Esophagus muscularis mucosa (tissue), 4 donors: ENCODE measurements at places on chromosomes 4 and X. TPM values are rescaled to one million over a fixed set of nuclear protein-coding genes. Genes with fewer than 3 reads are reported as not detected.

DNA sequence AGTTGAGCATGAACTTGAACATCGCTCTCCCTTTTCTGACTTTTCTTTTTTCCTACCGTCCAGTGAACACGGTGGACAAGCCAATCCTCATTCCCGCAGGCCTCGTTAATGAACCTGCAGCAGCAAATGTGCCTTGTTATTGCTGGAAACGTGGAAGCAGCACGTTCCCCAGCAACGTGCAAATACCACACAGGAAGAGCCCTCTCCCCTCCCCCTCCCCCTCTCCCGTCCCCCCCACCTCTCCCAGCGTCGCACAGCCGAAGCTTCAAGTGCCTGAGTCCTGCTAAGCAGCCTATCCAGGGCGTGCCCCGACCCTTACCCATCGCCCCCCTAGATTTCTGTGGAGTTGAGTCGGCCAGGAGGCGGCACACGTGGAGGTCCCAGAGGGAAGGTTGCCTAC lies 219.9 kb downstream of the BCOR start:
- H3K4me3 ChIP-seq: no peak overlapping the region
- H3K27ac ChIP-seq: no peak overlapping the region
- no peak for DNase-seq
- H3K27me3 ChIP-seq: no peaks in the 10 kb centered on the region

GRCh38 chr4:185127021-185127925 lies 15.8 kb upstream of the SLC25A4 start:
- H3K4me3 ChIP-seq: peak overlapping the region; percentile 56
- no peak for DNase-seq
- peak overlapping the region; percentile 78 for H3K27ac ChIP-seq
- no peaks in the 10 kb centered on the region for H3K27me3 ChIP-seq
- peaks cover 17% of the 10 kb centered on the region for H3K4me1 ChIP-seq
- H3K36me3 ChIP-seq: no peaks in the 10 kb centered on the region

DNA sequence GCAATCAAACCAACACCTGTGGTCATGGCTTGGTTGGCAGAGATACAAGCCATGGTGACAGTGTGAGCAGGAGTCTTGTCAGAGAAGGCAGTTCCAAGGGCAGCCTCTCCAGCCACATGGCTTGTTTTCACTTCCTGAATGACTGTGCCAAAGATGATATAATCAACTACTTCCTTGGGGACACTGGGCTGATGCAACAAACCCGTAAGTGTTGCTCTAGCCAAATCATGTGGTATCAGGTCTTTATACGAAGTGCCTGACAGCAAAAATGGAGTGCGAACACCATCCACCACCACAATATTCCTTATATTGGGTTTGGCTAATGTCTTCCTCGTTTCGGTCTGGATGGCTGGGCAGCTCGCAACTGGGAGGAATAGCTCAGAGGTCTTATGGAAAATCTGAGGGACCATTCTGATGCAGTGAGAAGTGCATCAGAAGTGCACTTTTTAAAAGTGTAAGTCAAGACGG lies 922.0 kb downstream of the NLGN4X start:
- no peak overlapping the region for H3K27ac ChIP-seq
- H3K4me1 ChIP-seq: no peaks in the 10 kb centered on the region
- H3K27me3 ChIP-seq: no peaks in the 10 kb centered on the region

GRCh38 chrX:111319451-111319850 lies 49.2 kb upstream of the CAPN6 start:
- no peak for DNase-seq
- no peak overlapping the region for H3K4me3 ChIP-seq
- H3K27ac ChIP-seq: no peak overlapping the region
- no peaks in the 10 kb centered on the region for H3K36me3 ChIP-seq

DNA sequence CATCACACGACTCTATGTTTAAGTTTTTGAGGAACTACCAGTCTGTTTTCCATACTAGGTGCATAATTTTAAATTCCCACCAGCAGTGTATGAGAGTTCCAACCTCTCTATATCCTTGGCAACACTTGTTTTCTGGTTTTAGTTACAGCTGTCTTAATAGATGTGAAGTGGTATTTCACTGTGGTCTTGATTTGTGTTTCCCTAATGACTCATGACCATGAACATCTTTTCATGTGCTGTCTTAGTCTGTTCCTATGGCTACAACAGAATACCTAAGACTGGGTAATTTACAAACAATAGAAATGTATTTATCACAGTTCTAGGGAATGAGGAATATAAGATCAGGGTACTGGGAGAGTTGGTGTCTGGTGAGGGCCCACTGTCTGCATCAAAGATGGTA lies 51.5 kb upstream of the GPR78 start:
- peaks cover under 1% of the 10 kb centered on the region for H3K4me1 ChIP-seq
- no peak overlapping the region for H3K27ac ChIP-seq
- no peak for DNase-seq
- H3K4me3 ChIP-seq: no peak overlapping the region

- no peak for DNase-seq
- H3K36me3 ChIP-seq: no peaks in the 10 kb centered on the region
- H3K27me3 ChIP-seq: no peaks in the 10 kb centered on the region
- no peaks in the 10 kb centered on the region for H3K4me1 ChIP-seq
- no peak overlapping the region for H3K4me3 ChIP-seq
- no peak overlapping the region for H3K27ac ChIP-seq
Measured at GRCh38 chr4:100953616-100954015, 393.7 kb downstream of the PPP3CA start.

DNA sequence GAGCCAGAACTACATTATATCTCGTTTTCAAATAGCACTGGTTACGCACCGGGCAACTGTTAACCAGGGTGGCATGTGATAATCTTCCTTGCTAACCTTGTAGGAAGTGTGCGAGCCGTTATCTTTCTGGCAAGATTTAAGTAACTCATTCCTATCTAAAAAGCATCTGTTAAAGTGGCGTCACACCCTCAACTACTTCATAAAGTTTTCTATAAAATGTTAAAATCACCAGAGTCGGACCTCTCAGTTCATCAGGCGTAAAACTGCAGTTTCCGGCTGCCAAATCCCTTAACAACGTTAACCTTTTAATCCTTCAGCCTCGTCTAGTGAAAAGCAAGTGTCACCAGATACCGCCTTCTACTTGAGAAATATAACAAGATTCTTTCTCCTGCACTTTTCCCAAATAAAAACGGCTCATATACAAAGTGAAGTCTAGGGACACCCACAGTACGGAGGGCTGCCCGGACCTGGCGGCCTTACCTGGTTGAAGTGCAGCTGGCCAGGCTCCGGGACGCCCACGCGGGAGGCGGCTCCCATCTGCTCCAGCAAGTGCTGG lies 1.2 kb downstream of the SLC39A8 start:
- no peaks in the 10 kb centered on the region for H3K27me3 ChIP-seq
- H3K36me3 ChIP-seq: no peaks in the 10 kb centered on the region
- peaks cover 7% of the 10 kb centered on the region for H3K4me1 ChIP-seq
- H3K27ac ChIP-seq: peak overlapping the region; percentile 76
- peak overlapping the region; percentile 83 for H3K4me3 ChIP-seq

DNA sequence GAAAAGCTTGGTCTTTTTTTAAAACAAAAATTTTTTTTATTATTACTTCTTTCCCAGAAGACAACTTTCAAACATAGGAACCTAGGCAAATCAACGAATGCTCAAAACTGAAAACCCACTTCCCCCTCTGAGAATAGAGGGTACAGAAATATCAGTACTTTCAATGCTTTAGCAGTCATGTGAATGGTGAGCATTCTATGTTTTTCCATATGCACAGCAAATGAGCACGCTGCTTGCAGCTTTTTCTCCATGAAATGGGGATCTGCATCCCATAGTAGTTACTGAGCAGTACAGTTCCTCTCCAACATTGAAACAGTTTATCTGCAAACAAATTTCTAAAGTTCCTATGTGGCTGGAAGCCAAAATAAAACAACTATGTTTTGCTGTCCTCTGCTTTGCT lies 108.4 kb upstream of the BMP2K start:
- H3K4me1 ChIP-seq: peaks cover 32% of the 10 kb centered on the region
- DNase-seq: no peak
- H3K27ac ChIP-seq: no peak overlapping the region
- H3K36me3 ChIP-seq: no peaks in the 10 kb centered on the region
- no peak overlapping the region for H3K4me3 ChIP-seq
- H3K27me3 ChIP-seq: no peaks in the 10 kb centered on the region

- no peak overlapping the region for H3K27ac ChIP-seq
- H3K27me3 ChIP-seq: no peaks in the 10 kb centered on the region
- H3K4me1 ChIP-seq: no peaks in the 10 kb centered on the region
- DNase-seq: no peak
Measured at GRCh38 chrX:39204945-39205344, 403.7 kb downstream of the MID1IP1 start.

GRCh38 chr4:52822972-52823701 lies 39.0 kb upstream of the RASL11B start:
- peaks cover 14% of the 10 kb centered on the region for H3K4me1 ChIP-seq
- H3K27ac ChIP-seq: peak overlapping the region; percentile 38
- H3K36me3 ChIP-seq: no peaks in the 10 kb centered on the region
- no peaks in the 10 kb centered on the region for H3K27me3 ChIP-seq

DNA sequence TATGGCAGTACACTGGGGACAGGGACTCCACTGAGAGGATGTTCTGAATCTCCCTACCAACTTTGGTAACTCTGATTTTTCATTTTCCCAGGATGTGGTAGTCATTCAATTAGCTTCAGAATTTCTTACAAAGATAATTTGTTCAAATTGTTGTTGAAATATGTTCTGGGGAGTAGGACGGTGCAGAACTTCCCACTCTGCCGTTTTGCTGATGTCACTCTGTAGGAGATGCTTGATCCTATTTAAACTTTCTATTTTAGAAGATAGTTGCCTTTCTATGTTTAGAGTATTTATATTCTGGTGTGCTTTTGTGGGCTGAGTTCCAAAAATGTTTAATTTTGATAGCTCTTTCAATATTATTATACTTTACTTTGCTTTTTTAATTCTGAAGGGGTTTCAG lies 55.2 kb downstream of the ADAM29 start:
- no peaks in the 10 kb centered on the region for H3K27me3 ChIP-seq
- no peaks in the 10 kb centered on the region for H3K36me3 ChIP-seq
- no peaks in the 10 kb centered on the region for H3K4me1 ChIP-seq
- no peak overlapping the region for H3K4me3 ChIP-seq
- no peak overlapping the region for H3K27ac ChIP-seq

DNA sequence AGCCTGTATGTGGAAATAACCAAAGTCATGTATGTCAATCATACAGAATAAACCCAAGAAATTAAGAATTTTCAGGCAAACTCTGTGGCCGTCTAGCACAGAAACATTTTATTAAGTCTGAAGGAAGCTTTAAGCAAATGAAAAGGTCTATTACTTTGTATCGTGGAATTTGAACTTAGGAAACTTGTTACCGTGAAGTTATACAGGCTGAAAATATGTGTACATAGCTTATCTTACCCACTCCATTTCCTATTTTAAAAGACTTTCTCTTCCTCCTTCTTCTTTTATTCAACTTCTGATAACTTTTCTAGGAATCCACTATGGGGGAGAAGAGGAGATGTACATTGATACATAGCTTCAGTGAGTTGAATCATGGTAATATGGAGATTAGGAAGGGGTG lies 108.3 kb downstream of the AGTR2 start:
- H3K4me3 ChIP-seq: no peak overlapping the region
- DNase-seq: no peak
- no peaks in the 10 kb centered on the region for H3K27me3 ChIP-seq

- H3K36me3 ChIP-seq: no peaks in the 10 kb centered on the region
- H3K27ac ChIP-seq: peak overlapping the region; percentile 77
- no peaks in the 10 kb centered on the region for H3K27me3 ChIP-seq
- DNase-seq: no peak
- H3K4me3 ChIP-seq: no peak overlapping the region
Measured at GRCh38 chr4:123786163-123786915, 389.7 kb downstream of the SPRY1 start.

DNA sequence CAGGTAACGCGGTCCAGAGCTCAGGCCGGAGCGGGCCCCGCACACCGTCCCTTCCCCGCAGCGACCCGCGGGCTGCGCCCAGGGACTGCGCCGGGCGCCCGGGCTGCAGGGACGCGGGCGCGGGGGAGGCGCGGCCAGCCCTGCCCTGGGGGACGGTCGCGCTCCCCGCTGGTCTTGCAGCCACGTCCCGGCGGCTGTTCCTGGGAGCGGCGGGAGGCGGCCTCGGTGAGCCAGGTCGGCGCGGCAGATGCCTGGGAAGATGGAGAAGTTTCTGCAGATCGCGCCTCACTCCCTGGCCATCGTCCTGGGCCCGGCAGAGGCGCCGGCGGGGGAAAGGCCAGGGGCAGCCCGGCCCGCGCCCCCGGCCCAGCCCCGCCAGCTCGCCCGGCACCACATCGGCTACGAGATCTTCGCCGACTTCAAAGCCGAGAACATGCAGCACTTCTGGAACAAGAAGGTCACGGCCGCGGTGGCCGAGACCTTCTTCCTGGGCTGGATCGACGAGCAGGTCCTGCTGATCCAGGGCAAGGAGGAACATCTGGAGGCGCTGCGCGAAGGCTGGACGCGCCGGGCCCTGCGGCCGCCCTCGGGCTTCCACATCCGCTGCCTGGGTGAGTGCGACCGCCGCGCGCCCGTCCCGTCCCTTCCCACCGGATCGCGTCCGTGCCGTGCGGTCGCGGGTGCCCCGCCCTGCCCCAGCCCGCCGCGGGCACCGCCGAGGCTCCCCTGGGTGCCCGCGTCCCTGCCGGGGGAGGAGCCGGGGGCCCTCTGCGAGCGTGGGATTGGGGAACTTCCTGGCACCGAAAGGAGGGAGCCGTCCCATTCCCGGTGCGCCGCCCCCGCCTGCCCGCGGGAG lies 107.4 kb upstream of the STOX2 start:
- peaks cover 65% of the 10 kb centered on the region for H3K27me3 ChIP-seq
- peaks cover 21% of the 10 kb centered on the region for H3K4me1 ChIP-seq
- H3K27ac ChIP-seq: peak overlapping the region; percentile 63
- H3K36me3 ChIP-seq: no peaks in the 10 kb centered on the region
- no peak for DNase-seq
- peak overlapping the region; percentile 68 for H3K4me3 ChIP-seq

- peaks cover 16% of the 10 kb centered on the region for H3K4me1 ChIP-seq
- DNase-seq: no peak
- no peaks in the 10 kb centered on the region for H3K27me3 ChIP-seq
- no peaks in the 10 kb centered on the region for H3K36me3 ChIP-seq
- no peak overlapping the region for H3K4me3 ChIP-seq
Measured at GRCh38 chr4:184355111-184355604, 119.2 kb downstream of the IRF2 start.

- H3K4me3 ChIP-seq: no peak overlapping the region
- no peak for DNase-seq
- no peaks in the 10 kb centered on the region for H3K27me3 ChIP-seq
- H3K36me3 ChIP-seq: no peaks in the 10 kb centered on the region
- no peak overlapping the region for H3K27ac ChIP-seq
Measured at GRCh38 chrX:42531441-42531840, 246.5 kb downstream of the PPP1R2C start.

GRCh38 chr4:41844327-41844726 lies 90.9 kb upstream of the TMEM33 start:
- H3K36me3 ChIP-seq: no peaks in the 10 kb centered on the region
- DNase-seq: no peak
- H3K27ac ChIP-seq: no peak overlapping the region
- H3K4me1 ChIP-seq: no peaks in the 10 kb centered on the region
- no peaks in the 10 kb centered on the region for H3K27me3 ChIP-seq

Gene FAM47E
- total RNA-seq: 2.0 TPM

Gene TMPRSS11F
- not detected for total RNA-seq

Gene SYTL5
- not detected for total RNA-seq

Gene RHOXF2
- total RNA-seq: not detected

Gene DUX4
- not detected for total RNA-seq

Gene TLL1
- 10.9 TPM for total RNA-seq

Gene NPY2R
- 0.39 TPM for total RNA-seq
